ENCODE measurements at places on chromosomes 3 and 15. TPM values are rescaled to one million over a fixed set of nuclear protein-coding genes. Genes with fewer than 3 reads are reported as not detected.

Gene SPATA12
- total RNA-seq: not detected

Gene PYGO1
- total RNA-seq: 18.5 TPM

GRCh38 chr3:82044930-82045705, 283.7 kb upstream of the GBE1 start:
- DNase-seq: no peak

- DNase-seq: no peak
These were observed 179.4 kb downstream of the GBE1 start for GRCh38 chr3:81581966-81582599.
